ENCODE measurements at places on chromosomes 5 and 9.

DNA sequence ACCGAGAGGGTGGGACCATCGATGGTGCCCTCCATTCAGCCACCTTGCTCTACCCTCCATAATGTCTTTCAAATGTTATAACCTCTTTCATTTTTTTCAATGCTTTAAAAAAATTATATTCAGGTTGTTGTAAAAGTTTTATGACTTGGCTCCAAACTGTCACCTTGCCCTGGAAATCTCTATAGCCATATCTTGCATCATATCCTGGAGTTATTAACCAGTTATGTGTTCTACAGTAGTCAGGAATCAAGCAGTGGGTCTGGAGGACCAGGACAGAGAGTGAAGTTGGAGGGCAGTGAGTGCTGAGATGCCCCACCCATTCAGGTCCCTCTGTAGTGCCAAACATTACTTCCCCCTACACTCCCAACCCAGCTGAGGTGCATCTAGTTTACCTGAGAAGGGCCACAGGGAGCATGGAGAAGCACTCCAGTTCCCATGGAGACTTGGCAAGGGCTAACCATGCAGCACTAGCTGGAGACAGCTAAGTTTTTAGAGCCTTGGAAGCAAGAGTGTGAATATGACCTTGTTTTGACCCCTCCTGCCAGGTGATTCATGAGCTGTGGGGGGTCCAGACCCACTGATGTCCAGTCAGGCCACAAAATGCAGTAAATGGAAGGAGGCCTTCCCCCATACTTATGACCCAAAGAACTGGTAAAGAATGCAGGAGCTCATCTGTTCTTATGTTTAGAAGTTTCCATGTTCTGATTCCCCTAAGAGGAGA is 5.5 kb downstream of the IFNA8 start:
- DNase-seq: no peak

DNA sequence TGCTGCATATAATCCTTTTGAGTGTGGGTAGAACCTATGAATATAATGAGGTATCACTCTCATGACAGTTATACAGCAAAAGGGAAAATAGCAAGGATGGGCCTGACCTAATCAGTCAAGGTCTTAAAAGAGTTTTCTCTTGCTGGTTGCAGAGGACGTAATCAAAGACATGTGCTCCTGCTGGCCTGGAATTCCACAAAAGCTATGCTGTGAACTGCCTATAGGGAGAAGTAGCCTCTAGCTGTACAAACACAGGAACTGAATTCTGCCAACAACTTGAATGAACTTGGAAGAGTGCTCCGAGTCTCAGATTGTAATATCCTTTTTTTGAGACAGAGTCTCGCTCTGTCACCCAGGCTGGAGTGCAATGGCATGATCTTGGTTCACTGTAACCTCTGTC is 195.6 kb downstream of the PLK2 start:
- DNase-seq: no peak

- DNase-seq: peak; percentile 55
Observed at GRCh38 chr5:139294374-139295165, 1.0 kb downstream of the MATR3 start.

DNA sequence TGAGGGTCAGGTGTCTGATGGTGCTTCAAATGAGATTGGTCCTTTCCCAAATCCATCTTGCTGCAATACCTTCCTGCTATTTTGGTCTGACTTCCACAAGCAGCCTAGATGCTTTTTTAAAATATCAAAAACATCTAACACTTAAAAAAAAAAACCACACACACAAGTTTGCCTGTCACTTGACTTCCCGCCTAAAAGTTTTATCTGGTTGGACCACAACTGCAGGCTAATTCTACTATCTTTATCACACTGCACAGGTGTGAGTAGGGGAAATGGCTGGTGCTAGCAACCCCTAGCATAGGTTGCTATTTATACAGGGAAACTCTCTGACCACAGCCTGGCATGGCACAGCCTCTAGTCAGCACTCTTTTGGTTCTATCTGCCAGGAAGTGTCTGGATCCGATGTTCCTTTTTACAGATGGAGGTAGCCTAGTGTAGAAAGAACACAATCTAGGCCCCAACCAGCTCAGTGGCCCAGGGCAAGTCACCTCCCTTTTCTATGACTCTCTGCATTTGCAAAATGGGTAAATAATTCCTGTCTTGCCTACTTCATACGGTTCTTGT is at the start of gene HEMGN:
Gene HEMGN, minus strand, starts transcription at position 92 of the 564 bp plus-strand sequence. Its CDS starts 36 bp downstream, at position 56.
- DNase-seq: no peak

- no peak for DNase-seq
Observed at GRCh38 chr9:68949271-68950000, 64.5 kb downstream of the PRKACG start.

- no peak for DNase-seq
Observed at GRCh38 chr5:116772152-116772501, 197.5 kb upstream of the SEMA6A start.

- no peak for DNase-seq
Observed at GRCh38 chr5:111645303-111645838, 111.6 kb downstream of the NREP start.

DNA sequence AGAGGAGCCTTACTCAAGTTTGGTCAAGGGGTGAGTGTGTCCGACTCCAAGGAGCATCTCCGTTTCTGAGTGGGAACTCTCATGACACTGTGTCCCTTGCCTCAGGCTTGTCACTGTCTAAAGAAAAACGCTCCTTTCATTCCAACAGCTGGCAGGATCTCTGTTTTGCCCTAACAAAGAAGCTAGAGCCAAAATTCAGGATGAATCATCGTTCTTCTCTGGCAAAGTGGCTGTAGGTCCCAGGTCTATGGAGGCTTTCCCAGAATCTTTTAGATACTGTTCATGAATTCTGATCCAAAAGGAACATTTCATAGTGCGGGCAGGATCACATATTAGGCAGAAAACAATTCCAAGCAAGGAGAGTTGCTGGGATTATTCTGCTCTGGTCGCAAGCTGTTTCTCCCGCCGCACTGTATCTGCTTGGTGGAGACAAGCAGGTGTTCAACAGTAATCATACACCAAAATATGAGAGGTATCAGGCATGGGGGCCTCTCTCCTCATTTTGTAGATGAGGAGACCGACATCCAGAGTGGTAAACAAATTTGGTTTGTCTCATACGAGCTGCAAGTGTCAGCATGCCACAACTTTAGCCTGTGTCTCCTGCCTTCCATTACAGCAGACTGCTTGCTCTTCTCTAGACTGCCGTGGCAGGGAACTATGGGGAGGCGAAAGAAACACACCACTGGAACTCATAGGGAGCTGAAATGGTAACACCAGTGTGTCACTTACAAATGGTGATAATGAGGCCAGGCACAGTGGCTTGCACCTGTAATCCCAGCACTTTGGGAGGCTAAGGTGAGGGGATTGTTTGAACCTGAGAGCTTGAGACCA is 72.6 kb downstream of the ENTREP1 start:
- no peak for DNase-seq

GRCh38 chr5:74441616-74442015 is 198.9 kb downstream of the ENC1 start:
- DNase-seq: no peak
